ENCODE measurements at places on chromosomes 12 and 14. TPM values are rescaled to one million over a fixed set of nuclear protein-coding genes. Genes with fewer than 3 reads are reported as not detected.

GRCh38 chr12:109573914-109574244 lies 285 bp downstream of the MVK start:
- DNase-seq, result no peak

- DNase-seq, result no peak
Measured at GRCh38 chr12:102549691-102550090, 69.3 kb upstream of the IGF1 start.

- no peak for DNase-seq
Measured at GRCh38 chr12:96335270-96335669, 65.0 kb downstream of the CDK17 start.

DNA sequence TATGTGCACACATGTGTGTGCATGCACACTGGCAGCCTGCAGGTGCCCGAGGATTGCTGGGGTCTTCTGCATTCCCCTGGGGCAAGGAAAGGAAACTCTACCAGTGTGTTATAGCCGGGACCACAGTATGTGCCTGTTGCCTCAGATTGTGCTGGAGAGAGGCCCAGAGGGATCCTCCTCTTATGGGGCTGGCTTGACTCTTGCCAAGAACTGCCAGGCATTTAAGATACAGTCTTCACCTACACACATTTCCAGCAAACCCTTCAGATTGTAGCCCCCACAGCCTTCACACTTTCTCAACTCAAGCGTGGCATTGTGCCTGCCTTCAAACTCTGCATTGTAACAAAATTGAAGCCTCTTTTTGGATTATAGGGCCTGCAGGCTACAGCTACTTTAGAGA lies 176.7 kb upstream of the DYRK2 start:
- no peak for DNase-seq

DNA sequence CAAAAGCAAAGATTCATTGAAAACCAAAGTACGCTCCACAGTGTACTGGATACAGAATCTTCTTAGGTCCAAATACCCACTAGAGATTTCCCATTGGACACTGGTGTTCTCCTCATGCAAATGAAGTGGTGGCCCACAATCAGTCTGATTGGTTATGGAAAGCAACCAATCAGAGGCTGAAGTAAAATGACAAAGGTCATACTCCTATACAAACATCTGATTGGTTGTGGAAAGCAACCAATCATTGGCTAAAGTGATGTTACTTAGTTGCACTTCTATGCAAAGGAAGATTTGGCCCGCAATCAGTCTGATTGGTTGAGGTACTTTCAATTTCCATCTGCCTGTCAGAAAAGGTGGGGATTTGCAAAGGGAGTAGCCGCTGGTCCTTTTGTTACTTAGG lies 1.3 kb upstream of the WASHC3 start:
- no peak for DNase-seq

HOXC12 gene
- total RNA-seq, result not detected

WNT5B gene
- total RNA-seq, result 0.43 TPM

TMTC1 gene
- total RNA-seq, result 33.2 TPM
